ENCODE measurements at places on chromosomes 12 and 14. TPM values are rescaled to one million over a fixed set of nuclear protein-coding genes. Genes with fewer than 3 reads are reported as not detected.

The PTGER2 gene
- 5.7 TPM for total RNA-seq

The GEMIN2 gene
- total RNA-seq, result 63.7 TPM

The PLCZ1 gene
- total RNA-seq, result not detected

The OR4E1 gene
- total RNA-seq, result not detected

The CABP1 gene
- not detected for total RNA-seq

The RPL36AL gene
- total RNA-seq, result 358 TPM

The DCN gene
- total RNA-seq, result 5.6 TPM

The SSPN gene
- 1.0 TPM for total RNA-seq

- no peak for DNase-seq
Measured at GRCh38 chr12:107731366-107731765, 29.6 kb downstream of the PRDM4 start.

- DNase-seq, result peak; percentile 47
Measured at GRCh38 chr14:102805371-102805891, 28.2 kb downstream of the TRAF3 start.

- DNase-seq, result no peak
Measured at GRCh38 chr12:108852674-108853309, 4.6 kb downstream of the SSH1 start.

- no peak for DNase-seq
Measured at GRCh38 chr14:76699209-76699938, 61.9 kb upstream of the VASH1 start.

DNA sequence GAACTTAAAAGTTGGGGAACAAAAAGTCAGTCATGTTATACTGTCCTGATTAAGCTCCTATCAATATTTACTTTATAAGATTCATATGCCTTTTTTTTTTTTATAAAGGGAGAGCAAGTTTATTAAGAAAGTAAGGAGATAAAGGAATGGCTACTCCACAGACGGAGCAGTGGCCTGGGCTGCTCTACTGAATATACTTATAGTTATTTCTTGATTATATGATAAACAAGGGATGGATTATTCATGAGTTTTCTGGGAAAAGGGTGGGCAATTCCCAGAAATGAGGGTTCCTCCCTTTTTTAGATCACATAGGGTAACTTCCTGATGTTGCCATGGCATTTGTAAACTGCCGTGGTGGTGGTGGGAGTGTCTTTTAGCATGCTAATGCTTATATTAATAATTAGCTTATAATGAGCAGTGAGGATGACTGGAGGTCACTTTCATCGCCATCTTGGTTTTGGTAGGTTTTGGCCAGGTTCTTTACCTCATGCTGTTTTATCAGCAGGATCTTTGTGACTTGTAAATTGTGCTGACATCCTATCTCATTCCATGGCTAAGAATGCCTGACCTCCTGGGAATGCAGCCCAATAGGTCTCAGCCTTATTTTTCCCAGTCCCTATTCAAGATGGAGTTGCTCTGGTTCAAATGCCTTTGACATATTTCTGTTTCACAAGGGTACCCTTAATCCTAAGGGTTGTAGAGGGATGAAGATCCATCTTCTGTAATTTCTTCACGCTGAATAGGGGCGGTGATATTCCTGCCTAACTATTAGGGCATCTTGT, 73.9 kb downstream of the OTOGL start:
- DNase-seq, result no peak

GRCh38 chr12:75361408-75361807, 26.9 kb downstream of the GLIPR1L1 start:
- no peak for DNase-seq

- DNase-seq, result no peak
Measured at GRCh38 chr12:47244835-47245234, 165.1 kb upstream of the AMIGO2 start.

DNA sequence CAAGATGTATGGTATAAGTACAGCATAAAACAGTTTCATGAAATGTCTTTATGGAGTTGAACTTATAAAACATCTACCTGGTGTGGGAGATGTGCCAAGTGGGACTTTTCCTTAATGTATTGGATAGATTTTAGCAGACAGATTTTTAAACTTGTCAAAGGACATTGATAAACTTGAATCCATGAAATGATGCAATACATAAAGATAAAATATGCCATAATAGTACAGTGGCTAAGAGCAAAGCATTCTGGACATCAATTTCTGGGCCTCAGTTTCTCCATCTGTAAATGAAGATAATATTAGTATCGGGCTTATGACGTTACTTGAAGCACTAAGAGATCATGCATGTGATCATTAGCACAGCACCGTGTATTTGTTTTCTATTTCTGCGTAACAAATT, 45.4 kb downstream of the NKX2-1 start:
- DNase-seq, result no peak

GRCh38 chr12:114450515-114451300, 44.8 kb upstream of the TBX5 start:
- DNase-seq, result no peak

- no peak for DNase-seq
Measured at GRCh38 chr12:33589576-33590114, 150.0 kb upstream of the SYT10 start.

DNA sequence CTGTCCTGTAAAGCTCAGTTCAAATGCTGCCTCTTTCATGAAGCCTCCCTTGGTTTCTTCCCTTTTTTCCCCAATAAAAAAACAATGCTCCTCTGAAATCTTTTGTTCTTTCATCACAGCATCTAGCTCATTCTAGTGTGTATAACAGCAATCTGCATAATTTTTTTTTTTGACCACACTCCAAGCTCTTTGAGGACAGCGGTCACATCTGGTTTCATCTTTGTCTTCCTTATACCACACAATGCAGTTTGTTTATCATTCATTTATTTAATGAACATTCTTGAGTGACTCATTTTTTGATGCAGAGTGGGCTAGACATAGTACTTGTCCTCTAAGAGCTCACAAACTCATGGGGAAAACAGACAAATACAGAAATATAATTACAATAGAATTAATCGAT, 7.3 kb downstream of the GNG2 start:
- DNase-seq, result peak; percentile 54

GRCh38 chr14:89641495-89642175, 224.6 kb upstream of the FOXN3 start:
- DNase-seq, result no peak

Measured in H4 (cell line).